ENCODE measurements at places on chromosomes 2 and 18. TPM values are rescaled to one million over a fixed set of nuclear protein-coding genes. Genes with fewer than 3 reads are reported as not detected.

Gene NCK2
- 73.0 TPM for polyA plus RNA-seq

Gene MYO5B
- polyA plus RNA-seq: 0.04 TPM

Gene OTX1
- not detected for polyA plus RNA-seq

Gene IL1RL1
- not detected for polyA plus RNA-seq

Gene SP3
- polyA plus RNA-seq: 108 TPM

Gene ALPG
- polyA plus RNA-seq: not detected

Data from naive thymus-derived CD4-positive, alpha-beta T cell (primary cell).